ENCODE measurements at places on chromosomes 16 and 17.

DNA sequence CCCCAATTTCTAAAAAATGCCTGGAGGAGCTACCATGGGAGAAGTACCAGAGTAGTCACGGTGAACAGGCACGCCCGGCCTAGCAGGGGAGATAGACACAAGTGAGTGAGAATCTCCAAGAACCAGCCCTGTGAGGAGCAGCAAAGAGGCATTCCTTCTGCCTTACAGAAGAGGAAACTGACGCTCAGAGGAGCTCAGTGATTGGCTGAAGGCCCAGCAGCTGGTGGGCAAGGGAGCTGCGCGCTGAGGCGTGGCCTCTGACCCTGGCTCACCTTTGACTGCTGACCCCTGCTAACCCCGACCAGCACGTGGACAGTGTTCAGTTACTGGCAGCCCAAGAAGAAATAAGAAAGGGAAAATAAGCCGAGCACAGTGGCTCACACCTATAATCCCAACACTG lies 1.8 kb downstream of the C16orf96 start:
- DNase-seq: no peak

DNA sequence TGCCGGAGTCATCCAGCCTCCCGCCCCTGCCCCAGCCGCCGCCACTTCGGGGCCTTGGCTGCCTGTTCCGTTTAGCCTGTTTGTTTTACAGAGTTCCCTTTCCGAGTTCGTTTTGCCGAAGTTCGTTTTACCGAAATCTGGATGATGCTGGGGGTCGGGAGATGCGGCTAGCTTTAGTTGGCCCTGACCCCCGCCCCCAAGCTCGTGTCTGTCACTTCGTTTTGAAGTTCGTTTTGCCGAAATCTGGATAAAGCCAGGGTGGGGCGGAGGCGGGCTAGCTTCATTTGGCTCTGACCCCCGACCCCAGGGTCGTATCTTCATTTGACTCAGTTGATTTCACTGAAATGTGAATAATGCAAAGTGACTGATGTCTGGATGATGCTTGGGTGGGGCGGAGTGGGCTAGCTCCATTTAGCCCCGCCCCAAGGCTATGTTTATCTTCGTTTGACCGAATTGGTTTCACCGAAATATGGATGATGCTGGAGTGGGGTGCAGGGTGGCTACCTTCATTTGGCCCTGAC lies 591 bp downstream of the PSMD7 start:
- DNase-seq: peak; percentile 44

DNA sequence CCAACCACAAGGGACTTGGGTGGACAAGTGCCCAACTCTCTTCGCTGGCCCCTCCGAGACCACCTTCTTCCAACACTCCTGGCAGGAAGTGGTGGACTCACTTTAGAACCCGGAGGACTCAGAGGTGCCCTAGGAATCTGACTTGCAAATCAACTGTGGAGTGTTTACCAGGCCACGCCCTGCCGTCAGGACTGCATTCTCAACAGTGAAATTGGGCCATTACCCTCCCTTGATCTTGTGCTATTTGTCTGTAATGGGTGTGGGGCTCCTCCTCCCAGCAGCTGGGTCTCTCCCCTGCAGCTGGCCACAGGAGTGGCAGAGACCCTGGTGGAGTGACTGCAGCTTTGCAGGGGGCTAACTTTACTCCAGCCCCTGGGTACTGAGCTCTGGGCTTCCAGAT lies 212.2 kb upstream of the RPL38 start:
- no peak for DNase-seq

GRCh38 chr17:39867880-39868553 lies at the start of gene ZPBP2:
ZPBP2 (plus strand) TSS chr17:39868202; CDS start chr17:39868355, 153 bp downstream.
- DNase-seq: no peak

DNA sequence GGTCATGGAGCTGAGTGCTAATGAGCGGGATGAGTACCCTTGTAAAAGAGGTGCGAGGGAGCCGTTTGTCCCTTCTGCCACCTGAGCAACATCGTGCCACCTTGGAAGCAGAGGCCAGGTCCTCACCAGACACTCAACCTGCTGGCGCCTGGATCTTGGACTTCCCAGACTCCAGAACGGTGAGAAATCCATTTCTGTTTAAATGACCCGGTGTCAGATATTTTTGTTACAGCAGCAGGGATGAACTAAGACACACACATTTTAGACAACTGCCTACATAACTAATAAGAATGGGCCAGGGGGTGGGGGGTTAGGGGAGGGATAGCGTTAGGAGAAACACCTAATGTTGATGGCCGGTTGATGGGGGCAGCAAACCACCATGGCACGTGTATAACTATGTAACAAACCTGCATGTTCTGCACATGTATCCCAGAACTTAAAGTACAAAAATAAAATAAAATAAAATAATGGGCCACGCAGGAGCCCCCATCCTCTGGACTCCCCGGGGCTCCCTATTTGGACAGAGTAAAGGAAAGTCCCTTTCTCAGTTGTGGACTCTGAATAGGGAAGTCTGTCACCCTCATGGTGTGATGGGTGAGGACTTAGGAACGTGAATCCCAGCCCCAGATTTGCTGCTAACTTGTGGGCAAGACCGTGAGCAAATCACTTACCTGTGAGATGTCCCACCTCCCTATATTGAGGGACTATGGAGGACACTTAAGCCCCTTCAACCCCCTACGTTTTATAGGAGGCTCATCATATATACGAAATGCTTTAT lies 60.6 kb upstream of the DNAH17 start:
- DNase-seq: no peak

DNA sequence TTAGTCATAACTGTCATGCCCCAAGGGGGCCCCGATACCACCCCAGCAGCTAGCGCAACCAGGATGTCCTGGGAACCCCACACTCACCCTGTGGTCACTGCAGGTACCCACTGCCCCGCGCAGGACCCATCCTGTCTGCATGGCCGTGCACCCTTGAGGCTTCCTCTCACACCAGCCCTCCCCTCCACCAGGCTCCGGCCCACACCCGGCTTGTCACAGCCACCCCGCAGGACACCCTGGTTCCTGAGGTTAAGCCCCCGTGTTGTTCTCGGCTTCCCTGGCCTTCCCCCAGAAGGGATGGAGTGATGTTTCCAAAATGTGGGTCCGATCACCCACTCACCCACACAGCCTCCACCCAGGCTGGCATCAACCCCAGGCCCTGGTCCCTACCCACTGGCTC lies 7.5 kb downstream of the DNASE1L2 start:
- DNase-seq: no peak

DNA sequence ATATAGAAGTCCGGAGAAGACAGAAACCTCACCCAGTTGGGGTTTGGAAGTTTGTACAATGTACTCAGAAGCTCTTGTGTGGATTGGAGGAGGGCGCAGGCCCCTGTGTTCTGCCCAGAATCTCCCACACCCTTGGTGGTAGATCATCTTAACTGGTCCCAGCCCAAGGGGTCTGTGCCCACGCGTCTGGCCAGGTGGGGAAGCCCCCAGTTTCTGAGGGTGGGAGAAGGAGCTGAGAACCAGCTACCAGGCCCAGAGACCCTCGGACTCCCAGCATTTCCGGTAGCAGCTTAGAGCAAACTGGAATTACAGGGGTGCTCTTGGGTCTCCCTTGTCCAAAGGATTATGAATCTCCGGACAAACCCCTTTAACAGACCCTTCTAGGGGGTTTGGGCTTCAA lies 2.3 kb upstream of the PPP1R9B start:
- DNase-seq: no peak

DNA sequence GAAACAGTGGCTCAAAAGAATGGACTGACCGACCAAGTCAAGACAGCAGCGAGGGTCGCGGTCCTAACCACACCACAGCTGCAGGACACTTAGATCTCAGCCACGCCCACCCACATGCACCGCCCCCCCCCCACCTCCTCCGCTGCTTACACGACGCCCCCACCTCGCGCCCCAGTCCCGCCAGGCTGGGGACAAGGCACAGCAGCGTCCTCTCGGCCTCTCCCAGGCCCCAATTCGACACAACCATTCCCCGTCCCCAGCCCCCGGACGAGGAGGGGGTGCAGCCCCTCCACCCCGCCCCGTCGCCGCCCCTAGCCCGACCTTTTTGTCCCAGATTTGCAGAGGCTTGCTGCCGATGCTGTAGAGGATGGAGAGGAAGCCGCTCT lies 477 bp downstream of the CFAP20 start:
- no peak for DNase-seq

DNA sequence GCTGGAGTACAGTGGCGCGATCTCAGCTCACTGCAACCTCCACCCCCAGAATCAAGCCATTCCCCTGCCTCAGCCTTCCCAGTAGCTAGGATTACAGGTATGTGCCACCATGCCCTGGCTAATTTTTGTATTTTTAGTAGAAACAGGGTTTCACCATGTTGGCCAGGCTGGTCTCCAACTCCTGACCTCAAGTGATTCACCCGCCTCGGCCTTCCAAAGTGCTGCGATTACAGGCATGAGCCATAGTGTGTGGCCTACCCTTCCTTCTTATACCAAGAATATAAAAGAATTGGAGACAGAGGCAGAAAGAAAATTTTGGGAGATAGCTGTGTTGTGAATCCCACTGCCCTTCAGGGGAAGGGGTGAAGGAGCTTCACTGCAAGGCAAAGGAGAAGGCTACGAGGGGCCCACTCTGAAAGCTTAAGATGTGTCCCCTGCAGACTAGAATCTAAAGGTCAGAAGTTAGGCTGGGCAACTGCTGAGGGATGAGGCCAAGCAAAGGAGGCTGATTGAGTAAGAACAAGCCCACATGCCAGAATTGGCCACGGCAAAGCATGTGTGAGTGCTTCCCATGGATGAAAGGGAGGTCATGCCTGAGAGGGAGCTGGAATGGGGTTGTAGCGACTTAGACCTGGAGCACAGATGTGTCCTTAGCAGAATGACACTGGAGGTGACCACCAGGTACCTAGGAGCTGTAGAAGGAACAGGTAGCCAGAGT lies 8.4 kb upstream of the CRYBA1 start:
- peak; percentile 63 for DNase-seq

GRCh38 chr17:70368011-70368410 lies 198.7 kb downstream of the KCNJ2 start:
- no peak for DNase-seq

GRCh38 chr16:67105246-67105645 lies 4.5 kb upstream of the PHAF1 start:
- no peak for DNase-seq

- DNase-seq: no peak
Observed at GRCh38 chr16:84237994-84238750, 1.6 kb downstream of the KCNG4 start.

- peak; percentile 95 for DNase-seq
Observed at GRCh38 chr17:17839791-17840707, 3.3 kb upstream of the SREBF1 start.

GRCh38 chr17:51813784-51814174 lies 344.7 kb downstream of the CA10 start:
- no peak for DNase-seq

- peak; percentile 73 for DNase-seq
Observed at GRCh38 chr17:38453951-38454421, 25.7 kb downstream of the ARHGAP23 start.

- peak; percentile 50 for DNase-seq
Observed at GRCh38 chr17:80619535-80620235, 75.0 kb downstream of the RPTOR start.

DNA sequence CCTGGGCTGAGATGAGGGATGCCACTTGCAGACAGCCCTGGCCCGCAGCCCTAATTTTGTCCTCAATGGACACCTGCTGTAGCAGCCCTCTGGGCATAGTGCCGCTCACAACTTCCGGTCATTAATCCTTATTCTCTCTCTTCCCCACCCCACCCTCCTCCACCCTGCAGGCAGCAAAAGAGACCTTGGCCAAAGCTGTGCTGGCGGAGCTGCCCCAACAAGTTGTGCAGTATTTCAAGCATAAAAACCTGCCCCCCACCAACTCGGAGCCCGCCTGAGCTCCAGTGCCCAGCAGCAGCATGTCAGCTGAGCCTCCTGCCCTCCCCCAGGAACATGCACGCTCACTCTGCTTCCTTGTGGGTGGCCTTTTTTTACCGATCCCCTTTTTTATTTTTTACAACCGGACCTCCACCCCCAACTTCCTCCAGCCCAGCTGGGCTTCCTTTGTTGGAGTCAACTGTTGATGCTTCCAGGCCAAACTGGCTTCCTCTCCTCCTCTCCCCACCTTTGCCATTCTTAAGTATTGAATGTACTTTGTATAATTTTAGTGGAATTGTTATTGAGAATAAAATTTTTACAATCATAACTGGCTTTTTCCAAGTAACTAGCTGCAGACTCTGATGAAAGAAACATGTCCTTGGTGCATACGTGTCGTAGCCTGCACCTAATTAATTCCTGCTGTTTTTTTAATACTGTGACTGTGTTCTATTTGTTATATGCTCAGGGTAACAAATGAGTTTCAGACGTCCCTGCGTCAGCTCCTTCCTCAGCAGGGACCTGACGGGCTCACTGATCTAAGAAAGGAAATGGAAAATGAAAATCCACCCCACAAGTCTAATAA lies 38.2 kb downstream of the PSME3IP1 start:
- no peak for DNase-seq

All from EL (cell line).